NCI-H1417 treated with DMSO at 0.1 percent for 48 hours (cell line): ENCODE measurements at places on chromosomes 5 and 9.
A peak's percentile ranks its signal among the peaks of the same experiment; 100 is the strongest.

DNA sequence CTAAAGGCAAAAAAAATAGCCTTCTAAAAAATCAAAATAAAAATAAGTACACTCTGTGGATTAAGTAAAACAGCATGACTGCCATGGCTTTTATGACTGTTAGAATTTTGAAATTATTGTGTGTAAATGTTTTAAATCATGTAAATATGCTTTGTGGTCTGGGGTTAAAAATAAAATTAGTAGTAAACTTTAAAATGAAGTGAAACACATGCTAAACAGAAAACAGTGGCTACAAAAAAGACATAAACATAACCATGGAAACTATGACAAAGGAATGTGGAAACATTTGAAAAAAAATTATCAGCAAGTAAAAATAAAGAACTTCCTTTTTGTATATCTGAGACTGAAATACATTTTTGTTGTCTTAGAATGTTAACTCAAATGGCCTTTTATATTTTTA, 134.5 kb upstream of the SPEF2 start:
- DNase-seq = no peak

- no peak for DNase-seq
Measured at GRCh38 chr5:174305241-174305681, 259.8 kb downstream of the NSG2 start.

GRCh38 chr5:32297181-32298058, 15.3 kb downstream of the MTMR12 start:
- DNase-seq = no peak

DNA sequence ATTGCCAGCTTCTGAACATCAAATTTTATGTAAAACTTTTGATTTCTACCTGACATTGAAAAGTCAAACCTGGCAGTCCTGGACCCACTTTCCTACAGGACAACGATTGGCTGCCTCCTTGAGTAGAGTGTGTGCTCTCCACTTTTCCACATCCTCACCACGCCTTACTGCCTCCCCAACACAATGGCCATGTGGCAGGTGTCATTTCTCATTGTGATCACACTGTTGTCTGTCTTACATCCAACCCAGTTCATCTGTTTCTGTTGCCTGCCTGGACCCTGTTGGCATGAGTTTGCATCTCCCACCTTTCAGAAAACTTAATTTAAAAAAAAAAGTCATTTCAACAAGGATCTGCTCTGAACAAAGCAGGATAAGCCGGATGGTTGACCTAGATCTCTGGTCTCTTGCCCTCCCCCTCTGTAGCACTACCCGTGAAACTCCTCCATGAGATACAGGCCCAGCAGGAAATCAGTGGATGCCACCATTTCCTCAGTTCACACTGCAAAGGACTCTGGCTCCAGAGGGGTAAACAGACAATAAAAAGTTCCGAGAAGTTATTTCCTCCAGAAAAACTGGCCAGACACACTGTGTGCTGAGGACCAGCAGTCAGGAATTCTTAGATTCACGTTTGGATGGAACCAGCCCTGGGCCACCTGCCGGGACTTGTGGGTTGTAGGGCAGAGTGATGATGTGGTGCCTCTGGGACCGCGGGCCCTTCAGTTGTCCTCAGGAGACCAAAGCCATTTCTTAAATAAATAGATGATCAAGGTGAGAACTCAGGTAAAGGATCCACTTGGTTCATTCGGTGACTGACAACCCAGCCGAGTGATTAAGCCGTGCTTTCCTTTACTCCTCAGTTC, 48.6 kb downstream of the AMBP start:
- no peak for DNase-seq

DNA sequence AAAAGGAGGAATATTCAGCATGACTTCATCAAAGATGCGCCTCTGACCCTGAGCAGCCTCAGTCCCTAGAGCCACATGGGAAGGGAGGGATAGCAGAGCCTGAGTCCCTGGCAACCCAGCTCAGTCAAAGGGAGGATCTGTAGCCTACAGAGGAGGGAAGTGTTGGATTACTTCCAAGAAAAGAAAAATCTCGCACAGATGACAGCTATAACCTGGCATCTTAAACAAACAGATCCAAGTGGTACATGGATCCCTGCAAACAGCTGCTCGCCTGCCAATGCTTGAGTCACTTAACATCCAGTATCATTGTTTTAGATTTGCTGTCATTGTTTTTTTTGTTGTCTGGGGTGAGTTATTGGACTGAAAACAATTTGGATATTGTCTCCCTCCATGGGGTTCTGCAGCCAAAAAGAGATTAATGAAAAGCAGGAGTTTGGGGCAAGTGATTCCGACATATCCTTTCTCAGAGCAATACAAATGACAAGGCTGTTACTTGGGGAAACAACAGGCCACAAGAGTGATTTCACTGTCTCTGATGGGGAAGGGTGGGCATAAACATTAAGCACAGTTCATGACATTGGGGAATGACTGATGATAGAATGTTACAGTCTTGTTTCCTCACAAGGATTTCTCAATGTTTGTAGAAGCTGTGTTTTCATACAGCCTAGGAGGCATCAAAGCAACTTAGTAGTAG, 153.5 kb upstream of the KIF2A start:
- DNase-seq = no peak

DNA sequence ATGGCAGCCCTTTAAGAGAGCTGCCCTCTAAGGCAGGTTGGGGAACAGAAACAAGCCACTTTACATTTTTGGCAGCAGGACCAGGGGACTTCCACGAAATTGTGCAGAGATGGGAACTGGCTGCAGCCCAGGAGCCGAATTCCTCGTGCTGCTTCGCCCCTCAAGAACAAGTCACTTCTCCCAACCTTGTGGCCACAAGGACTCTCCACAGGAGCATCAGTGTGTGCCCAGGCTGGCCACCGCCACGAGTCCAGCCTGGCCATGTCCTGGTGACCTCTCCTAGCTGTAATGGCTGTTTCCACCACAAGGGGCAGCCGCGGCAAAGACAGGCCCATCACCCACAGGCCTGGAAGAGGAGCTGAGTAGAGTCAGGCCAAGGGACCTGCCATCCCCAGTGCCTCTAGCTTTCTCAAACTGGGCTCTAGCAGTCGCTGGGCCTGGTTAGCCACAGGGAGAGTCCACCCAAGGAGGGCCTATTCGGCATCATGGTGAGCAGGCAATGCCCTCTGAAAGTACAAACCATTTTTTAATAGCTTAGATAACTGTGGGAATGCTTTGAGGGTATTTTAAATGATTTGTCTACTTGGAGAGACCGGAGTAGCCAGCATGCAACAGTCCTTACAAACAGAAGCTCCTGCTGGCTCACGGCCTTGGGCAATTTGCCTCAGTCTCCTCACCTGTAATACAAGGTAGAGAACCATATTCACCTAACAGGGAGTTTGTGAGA, 129.0 kb downstream of the COL23A1 start:
- no peak for DNase-seq

DNA sequence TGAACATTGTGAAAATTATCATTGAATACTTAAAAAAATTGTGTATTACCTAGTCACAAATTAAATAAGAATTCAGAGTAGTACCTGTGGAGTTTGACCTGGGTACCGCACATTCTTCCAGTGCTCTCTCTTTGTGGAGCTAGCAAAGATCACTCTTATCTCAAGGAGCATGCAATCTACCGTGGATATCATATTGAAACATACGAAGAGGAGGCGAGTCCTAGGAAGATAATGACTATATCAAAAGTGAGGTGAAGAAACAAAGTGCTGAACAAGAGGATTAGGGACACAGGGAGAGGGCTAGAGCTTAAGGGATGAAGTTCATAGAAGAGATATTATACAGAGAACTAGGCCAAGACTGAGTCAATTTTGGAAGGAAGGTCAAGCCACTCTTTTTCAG, 55.9 kb upstream of the NR3C1 start:
- DNase-seq = no peak

- DNase-seq = no peak
Measured at GRCh38 chr5:33072726-33073125, 361.6 kb downstream of the NPR3 start.

DNA sequence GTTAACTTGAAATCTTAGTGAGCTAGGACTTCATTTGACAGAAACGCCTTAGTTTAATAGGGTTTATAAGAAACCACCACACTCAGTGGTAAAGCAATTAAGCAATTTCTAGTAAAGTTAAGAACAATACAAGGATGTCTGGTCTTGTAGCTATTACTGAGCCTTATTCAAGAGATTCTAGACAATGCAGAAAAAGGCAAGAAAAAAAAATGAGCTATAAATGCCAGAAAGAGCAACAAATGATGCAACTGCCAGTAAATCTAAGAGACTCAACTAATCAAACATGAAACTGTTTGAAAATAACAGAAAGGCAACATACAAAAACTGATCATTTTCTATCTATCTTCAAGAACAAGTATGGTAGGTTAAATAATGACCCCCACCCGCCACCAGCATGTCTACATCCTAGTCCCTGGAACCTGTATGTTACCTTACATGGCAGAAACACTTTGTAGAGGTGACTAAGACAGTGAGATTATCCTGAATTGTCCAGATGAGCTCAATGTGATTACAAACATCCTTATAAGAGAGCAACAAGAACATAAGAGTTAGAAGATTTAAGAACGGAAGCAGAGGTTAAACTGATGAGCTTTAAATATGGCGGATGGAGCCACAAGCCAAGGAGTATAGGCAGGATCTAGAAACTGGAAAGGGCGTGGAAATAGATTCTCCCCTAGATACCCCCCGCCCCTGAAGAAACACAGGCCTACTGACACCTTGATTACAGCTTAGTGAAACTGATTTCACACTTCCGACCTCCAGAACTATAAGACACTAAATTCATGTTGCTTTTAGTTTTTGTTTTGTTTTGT, 93.0 kb downstream of the SUSD1 start:
- no peak for DNase-seq

DNA sequence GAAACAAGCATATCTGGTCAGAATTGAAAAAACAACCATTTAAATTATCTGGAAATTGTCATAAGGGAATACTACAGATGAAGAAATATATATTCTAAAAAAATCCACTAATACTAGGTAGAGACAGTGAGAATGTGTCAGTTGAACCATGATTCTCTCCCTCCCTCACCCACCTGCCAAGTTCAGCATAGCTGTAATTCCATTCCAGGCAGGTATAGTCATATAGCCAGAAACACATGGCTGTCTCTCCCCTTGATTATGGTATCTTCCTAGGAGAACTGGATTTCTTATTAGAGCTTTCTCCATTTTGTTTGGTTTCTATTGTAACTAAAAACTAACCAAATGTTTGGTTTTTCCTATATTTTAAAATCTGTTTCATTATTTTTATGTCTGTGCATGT, 509.2 kb downstream of the CDH10 start:
- no peak for DNase-seq

DNA sequence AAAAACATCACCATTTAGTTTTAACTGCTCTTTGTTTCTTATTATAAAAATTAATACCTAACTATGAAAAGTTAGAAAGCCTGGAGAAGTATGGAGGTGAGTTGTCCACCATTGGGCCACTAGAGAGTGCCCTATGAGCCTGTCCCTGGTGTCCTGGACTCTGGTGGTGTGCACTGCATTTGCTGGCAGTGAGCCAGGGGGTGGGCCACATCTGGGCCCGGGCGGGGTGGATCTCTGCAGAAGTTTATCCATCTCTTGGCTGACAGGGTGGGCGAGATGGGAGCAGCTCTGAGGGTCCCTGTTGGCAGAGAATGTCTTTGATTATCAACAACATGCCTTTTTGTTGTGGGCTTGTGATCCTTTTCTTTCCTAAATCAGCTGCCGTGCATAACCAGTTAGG, 8.2 kb downstream of the TENT4A start:
- no peak for DNase-seq

- peak; percentile 1 for DNase-seq
Measured at GRCh38 chr5:95284572-95285408, at the start of gene MCTP1. TSS of gene MCTP1 (minus strand) at chr5:95285094.

GRCh38 chr5:86929123-86929766, 311.5 kb downstream of the COX7C start:
- DNase-seq = no peak

DNA sequence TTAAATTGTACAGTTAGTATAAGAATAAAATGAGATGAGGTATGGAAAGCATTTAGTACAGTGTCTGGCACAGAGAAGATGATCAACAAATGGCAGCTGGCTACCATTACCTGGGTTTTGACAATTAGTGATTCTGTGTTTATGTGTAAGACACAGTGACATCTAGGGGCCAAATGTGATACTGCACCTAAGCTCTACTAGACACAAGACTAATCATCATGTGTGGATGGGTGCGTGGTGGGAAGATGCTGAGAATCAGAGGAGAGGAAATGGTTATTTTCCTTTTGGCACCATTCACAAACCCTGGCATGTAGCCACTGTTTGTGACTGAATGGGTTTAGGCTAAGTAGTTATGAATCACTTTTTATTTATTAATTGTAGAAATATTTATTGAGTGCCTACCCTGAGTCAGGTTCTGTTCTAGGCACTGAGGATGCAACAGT, 109.8 kb upstream of the TBC1D2 start:
- DNase-seq = no peak

DNA sequence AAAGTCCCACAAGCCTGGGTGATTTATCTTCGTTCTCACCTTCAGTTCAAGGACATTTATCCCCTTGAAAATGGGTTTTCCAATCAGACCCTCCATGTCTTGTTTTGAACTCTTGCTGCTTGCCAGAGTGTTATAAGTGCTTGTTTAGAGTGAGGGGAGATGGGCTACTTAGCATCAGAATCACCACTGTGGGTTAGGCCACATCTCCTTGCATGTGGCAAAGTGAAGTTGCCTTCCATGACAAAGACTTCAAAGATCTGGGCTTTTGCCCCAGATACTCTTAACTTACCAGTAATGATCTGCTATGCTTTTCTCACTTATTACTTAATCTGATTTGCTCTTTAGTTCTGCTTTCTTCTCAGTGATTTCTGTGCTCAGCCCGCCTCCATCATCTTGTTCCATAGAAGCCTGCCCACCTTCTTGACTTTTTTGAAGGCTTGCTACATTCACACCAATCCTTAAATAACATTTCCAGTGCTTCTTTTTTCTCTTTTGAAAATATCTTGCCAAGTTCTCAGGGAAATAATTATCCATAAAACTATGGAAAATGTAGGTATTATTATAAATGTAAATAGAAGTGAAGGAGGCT, 39.0 kb downstream of the GPR21 start:
- DNase-seq = no peak

GRCh38 chr5:100832252-100833230, 70.5 kb downstream of the ST8SIA4 start:
- no peak for DNase-seq

GRCh38 chr9:81459591-81459990, 229.8 kb downstream of the TLE1 start:
- no peak for DNase-seq

DNA sequence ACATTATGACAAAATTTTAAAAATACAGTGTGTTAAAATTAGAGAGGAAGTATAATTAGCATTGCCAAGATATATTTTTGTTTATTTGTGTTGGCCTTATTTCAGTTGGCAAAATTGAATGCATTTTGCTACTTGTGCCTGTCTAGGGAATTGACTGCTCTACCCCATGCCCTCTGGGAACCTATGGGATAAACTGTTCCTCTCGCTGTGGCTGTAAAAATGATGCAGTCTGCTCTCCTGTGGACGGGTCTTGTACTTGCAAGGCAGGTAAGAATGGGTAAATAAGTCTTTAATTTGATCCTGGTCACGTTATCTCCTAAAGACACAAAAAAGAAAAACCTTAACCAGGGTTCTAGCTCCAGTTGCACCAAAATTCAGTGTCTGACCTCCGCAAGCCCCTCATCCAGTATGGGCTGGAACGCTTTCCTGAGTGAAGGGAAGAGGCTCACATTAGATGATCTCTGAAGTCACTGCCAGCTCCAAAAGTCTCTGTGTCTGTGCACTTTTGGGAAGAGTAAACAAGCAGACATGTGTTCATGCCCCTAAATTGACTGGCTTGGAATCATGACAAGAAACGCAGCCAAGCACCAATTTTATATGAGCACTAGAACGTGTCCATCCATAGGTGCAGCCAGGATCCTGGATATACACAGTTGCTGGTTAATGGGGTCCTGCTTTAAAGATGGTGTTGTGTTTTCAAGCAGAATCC, 98.3 kb upstream of the PRRC1 start:
- no peak for DNase-seq
